Cortex of kidney (tissue), 1 donor: ENCODE measurements at places on chromosomes 5 and 9.

- no peak for DNase-seq
Measured at GRCh38 chr9:95133325-95133705, 184.2 kb downstream of the FANCC start.

GRCh38 chr5:73174100-73174815, 1.3 kb downstream of the TMEM174 start:
- no peak for DNase-seq

DNA sequence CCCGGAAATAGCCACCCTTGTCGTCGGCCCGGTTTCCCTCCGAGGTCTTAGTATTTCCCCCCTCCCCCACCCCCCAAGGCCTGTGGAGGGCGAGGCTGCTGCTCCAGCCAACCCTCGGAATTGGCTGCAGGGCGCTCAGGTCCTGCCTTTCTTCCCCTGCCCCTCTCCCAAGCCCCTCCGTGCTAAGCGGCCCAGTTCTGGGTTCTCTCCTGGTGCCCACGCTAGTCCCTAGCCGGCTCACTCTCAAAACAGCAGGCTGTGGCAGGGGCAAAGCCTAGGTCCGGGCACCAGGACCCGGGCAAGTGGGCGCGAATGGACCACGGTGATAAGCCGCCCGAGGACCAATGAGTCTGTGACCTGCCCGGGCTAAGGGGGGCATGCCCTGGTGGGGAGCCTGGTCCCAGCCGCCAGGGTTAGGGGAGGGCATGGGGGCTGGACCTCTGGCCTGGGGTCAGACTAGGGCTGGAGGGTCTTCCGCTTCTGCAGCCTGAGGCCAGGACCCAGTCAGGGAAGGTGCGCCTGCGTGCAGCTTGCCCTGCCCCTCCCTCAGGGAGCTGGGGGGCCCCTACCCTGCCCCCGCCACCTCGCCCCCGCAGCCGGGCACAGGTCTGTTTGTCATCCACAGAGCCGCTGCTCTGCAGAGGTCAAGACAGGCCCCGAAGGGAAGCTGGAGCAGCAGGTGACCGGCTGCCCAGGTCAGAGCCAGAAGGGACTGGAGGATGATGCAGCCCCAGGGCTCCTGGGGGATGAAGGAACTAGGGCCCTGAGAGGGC, 5.0 kb upstream of the IRX4 start:
- no peak for DNase-seq

DNA sequence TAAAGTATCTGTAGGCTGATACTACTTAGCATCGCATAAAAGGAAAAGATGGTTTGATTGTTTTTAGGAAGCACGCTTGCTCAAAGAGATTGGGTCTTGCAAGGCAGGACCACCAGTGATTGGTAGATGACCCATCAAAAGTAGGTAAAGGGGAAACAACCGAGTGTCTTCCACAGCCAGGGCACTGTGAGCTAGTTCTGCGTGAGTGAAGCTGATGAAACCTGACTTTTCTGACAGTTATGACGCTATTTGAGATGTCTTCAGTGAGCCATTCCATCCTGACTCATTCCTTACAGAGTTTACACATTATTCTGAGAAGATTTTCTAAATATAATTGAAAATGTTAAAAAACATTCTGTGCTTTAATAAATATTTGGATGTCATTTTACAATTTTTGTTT, 49.7 kb downstream of the BASP1 start:
- DNase-seq = no peak

DNA sequence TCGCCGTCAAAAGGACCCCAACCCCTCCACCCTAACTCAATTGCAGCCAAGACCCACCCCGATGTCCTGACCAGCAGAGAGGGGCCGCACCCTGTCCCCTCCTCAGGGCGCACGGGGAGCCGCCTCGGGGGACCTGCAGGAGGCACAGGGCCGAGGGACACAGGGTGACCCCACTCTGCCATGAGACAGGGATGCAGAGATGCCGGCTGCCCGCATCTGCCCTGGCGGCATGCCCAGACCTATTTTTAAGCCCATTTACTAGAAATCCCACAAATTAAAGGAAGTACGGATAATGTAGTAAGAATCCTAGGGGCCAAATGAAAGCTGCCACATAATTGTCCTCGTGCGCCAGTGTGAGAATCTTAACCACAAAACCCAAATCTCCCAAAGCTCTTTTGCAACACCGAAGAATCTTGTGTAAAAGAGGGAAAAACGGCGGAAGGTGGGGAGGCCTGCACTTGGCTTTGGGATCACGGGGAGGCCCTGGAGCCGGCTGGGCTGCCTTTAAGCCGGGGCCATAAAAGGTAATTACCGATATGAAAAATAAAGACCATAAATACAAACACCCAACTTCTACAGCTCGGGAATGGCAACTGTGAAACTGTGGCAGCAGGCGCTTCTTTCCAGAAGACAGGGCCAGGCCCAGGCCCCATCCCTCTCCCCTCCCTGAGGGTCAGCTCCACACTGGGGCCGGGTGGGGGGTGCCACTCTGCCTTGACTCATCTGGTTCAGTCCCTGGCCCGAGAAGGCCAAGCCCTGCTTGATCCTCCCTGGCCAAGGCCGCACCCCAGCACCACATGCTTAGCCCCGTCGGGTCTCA, 35.0 kb downstream of the NACC2 start:
- DNase-seq = no peak
